HAP-1 (cell line): ENCODE measurements at places on chromosomes 6 and 20.

DNA sequence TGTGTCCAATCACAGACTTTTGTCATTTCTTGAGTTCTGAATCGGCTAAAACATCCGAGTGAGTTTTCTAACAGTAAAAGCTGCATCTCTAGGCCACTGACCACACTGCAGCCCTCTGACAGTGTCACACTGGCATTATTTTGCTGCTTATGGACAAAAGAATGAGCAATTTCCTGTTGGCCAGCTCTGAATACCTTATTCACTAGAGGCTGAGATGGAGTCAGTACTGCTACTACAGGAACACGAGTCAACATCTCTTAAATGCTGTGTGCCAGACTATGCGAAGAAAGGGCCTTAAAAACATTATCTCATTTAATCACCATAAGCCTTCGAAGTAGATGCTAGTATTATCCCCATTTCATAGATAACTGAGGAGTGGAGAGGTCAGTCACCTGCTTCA lies 42.5 kb upstream of the IPCEF1 start:
- no peak for DNase-seq

- no peak for DNase-seq
These were observed 62.9 kb downstream of the TENT5A start for GRCh38 chr6:81689580-81689979.

DNA sequence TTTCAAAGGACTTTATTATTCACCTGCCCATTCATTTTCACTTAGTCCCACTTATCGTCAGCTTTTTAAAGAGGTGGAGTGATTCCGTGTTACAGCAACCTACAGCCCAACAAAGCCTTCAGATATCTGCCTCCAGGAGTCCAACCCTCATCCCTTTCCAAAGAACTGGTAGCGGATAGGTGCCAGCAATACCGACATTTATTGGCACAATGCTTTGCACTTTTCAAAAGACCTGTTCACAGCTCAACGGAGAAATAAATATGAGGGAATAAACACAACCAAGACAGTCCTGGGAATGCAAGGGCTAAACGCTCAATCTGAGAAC lies 819 bp upstream of the MTRF1L start:
- no peak for DNase-seq

DNA sequence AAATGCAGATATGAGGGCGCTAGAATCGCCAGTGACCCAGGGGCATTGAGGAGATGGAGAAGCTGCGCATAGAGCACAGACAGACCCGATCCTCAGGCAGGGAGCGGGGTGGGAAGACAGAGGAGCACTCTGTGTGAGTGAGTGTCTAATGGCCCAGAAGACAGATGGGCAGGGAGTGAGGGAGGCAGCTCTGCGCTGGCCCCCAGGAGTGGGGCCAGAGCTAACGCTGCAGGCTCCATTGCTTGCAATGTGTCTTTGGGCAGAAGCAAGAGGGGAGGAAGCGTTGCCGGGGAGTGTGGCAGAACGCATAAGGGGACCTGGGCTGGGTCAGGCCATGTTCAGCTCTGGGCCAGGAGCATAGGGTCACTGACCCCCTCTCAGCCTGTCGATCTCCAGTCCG lies 207.0 kb downstream of the TBXT start:
- no peak for DNase-seq

- no peak for DNase-seq
These were observed 5.9 kb upstream of the CPXM1 start for GRCh38 chr20:2806351-2806701.

DNA sequence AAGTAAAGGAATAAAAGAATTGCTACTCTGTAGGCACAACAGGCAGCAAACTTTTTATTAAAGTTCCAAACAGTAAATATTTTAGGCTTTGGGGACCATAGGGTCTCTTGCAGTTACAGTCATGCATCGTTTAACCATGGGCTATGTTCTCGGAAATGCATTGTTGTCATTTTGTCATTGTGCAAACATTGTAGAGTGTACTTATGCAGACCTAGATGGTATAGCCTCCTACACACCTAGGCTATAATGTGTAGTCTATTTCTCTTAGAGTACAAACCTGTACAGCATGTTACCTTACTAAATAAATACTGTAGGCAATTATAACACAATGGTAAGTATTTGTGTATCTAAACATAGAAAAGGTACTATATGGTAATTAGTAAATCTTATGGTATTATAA lies 54.7 kb downstream of the CDS2 start:
- DNase-seq: no peak

GRCh38 chr20:57234556-57235251 lies 31.7 kb downstream of the BMP7 start:
- no peak for DNase-seq

DNA sequence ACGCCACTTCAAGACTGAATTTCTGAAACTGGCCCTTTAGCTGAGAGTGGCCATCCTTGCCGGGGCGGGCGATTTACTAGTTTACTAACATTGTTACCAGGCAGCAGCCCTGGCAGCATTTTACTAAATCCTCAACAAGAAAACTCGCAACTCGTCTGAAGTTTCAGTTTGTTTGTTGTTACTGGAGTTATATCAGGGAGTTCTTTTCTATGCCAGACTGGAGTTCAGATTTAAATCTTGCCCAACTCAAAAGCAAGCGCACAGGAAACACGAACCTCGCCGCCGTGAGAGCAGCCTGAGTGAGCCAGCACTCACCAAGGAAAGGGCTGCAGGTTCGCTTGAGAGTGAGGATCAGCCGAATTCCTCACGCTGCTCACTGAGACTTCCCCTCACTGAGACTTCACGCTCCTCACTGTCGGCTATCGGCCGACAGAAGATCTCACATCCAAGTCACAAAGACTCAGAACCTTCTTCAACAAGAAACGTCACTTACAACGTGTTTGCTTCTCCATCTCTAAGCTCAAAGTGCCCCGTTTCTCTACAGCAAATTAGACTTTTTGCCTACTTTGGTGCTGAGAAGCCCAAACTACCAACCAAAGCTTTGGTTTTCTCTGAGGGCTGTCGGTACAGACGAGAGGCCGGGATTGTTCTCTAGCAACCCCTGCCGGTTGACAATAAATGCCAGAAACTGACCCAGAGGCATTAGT lies 78.9 kb downstream of the OLIG3 start:
- peak; percentile 71 for DNase-seq

GRCh38 chr20:62896526-62896925 lies 29.8 kb downstream of the DIDO1 start:
- DNase-seq: no peak

DNA sequence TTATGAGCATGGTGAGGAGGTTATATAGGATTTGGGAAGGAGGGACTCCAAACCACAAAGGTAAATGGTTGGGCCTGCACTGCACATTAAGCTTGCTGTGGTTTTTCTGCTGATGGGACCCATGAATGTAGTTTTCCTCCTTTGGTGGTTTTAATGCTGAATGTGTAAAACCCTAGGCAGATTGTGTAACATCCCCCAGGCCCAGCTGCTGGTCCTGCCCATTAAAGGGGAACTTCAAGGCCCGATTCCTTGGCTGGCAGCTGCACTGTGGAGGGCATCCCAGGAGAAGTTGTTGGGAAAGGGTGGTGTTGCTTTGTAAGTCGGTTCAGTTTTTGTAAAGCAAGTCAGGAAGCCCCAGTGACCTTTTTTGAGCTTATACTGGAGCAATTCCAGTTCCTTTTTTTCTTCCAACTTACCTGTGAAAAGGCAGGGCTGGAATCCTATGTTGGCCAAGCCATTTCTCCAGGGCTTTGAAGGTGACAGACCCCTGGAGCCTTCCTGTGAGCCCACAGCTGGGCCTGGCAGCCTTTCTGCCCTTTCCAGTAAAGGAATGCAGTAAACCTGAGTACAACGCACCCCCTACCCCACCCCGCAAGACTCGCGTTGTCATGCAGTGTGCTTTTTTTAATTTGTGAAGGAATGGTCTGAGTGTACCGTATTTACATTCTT lies 43.1 kb upstream of the NAA20 start:
- DNase-seq: no peak

DNA sequence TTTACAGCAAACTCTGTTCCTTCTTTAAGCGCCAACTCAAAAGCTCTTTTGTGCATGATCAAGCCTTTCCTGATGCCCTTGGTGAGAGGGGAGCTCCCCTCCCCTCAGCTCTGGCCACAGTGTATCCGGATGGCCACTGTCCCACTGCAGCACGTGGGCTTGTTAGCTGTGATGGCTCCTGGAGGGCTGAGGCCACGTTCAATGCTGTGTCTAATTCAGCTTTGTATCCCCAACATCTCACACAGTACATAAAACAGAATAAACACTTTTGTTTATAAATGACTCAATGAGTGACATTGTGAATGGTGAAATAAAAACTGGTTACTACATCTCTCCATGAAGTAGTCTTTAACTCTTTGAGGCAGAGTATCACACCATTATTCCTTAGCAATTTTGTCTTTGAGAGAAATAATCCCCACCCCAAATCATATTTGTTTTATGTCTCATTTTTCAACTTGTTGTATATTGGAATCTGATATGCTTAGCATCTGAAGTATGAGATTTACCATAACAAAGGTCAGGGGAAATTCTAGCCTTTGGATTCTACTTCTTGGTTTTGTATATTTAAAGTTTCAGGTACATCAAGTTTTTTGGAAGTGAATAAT lies 44.5 kb downstream of the EDN1 start:
- DNase-seq: no peak

- no peak for DNase-seq
These were observed 65.8 kb upstream of the LY86 start for GRCh38 chr6:6522709-6523108.

DNA sequence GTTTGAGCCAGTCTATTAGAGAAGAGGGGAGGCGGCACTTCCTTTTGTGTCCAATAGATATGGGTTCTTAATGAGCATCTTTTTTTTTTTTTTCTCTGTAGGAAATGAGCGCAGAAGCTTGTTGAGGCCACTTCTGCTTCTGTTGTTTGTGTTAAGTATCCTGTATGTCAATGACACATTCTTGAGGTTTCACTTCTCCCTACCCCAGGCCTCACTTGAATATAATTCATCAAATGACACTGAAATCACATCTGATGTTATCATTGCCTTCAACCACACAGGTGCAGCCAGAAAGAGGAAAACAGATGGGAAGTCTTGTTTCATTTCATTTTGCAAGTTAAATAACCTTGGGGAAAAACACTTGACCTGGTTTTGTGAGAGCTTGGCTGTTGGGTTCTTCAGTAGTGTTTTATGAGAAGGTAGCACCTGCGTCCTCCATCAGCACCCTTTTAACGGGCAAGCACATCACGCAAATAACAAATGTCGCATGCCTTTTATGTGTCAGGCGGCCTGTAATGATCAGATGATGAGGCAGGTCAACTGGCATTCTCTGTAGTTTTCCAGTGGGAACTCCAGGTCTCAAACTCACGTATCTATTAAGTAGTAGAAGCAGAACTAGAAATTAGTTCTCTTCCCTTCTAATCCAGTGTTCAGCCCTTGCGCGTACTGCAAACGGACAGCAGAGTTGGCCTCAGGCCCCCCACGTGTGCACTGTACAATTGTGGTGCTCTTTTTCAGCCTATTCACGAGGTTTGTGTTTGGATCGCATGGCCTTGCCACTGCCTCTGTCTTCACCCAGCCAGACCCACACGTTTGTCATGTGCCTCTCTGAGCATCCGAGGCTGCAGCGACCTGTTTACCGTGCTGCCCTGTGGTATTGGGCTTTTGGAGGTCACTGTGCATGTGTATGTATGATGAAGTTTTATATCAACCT lies 23.5 kb downstream of the PLEKHG1 start:
- no peak for DNase-seq

DNA sequence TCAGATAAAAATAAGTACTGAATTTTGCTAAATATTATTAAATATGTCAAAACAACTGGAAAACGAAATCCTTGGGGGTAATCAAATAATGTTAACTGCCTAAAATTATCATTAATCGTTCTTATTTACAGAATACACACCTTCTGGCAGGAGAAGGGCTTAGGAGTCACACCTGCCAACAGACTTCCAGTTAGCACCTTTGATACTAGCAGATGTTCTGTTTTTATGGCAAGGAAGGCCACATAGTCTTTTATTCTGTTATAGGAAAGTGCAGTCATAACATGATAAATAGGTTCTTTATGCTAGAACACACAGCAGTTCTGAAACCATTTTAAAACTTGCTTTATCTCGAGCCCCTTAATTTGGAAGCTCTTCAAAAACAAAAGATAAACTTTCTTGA lies 464.1 kb downstream of the UTRN start:
- DNase-seq: no peak

DNA sequence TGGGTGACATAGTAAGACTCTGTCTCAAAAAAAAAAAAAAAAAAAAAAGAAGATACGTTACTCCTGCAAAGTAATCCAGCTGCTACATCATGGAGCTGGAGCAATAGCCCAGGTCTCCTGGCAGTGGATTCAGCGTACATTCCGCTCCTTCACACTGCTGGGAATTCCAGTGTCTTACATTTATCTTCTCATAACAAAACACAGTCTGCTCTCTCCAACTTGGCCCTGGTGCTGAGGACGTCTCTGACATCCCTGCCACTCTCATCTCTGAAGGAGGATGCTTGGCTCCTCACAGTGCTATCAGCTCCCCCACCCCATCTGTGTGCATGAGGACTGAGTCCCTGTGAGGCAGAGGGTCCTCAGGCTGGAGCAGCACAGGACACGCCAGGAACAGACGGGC lies 529.8 kb downstream of the CD83 start:
- DNase-seq: no peak

GRCh38 chr20:14832630-14833029 lies 495.2 kb upstream of the FLRT3 start:
- DNase-seq: no peak

- peak; percentile 81 for DNase-seq
These were observed 157.4 kb upstream of the LAMA2 start for GRCh38 chr6:128725271-128726233.

DNA sequence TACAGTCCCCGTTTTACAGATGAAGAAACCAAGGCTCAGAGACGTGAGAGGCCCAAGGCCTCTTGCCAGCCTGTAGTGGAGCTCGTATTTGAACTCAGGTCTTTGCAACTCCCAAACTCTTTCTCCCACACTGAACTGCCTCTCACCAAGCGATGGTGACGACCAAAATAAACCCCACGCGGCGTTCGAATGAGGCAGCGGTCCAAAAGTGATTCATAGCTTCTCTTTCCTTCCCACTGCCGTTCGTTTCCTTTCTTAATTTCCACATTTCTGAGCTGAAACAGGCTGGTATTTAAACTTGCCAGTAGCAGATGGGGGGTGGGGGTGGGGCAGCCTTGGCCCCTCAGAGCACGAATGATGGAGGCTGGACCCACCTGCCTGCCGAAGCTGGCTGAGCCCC lies 252.9 kb upstream of the KCNG1 start:
- DNase-seq: no peak

GRCh38 chr20:10309326-10309725 lies 90.7 kb downstream of the SNAP25 start:
- DNase-seq: no peak
